Ammon's horn (tissue), 1 donor: ENCODE measurements at places on chromosomes 5 and 9.

DNA sequence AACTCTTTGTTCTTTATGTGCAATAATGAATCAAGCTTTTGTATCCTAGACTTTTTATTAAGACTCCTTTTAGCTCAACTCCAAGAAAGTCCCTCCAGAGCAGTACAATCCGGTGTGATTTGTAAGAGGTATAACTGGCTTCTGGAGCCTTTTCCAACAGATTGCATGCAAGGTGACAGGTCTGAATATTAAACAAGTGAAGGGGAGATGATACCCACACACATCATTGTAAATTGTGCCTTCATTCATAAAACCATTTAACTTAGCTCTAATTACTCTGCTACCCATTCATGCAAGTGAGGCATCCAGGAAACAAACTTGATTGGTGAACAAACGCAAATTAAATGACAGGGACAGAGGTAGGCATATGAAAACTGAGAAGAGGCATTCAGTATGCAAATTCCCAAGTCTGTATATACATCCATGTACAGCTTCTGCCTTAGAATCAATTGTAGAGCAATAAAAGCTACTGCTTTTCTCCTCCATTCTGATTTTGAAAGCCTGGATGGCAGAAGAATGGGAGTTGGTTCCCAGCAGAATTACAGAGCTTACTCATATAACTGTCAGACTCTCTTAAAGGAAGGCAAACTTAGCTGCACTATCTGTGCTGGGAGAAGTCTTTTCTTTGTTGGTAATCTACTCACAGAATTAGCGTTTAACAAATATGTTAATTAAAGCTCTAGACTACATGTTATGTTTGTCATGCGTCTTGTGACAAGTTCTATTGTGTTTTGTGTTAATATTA, 261.0 kb upstream of the CDH6 start:
- DNase-seq = no peak

DNA sequence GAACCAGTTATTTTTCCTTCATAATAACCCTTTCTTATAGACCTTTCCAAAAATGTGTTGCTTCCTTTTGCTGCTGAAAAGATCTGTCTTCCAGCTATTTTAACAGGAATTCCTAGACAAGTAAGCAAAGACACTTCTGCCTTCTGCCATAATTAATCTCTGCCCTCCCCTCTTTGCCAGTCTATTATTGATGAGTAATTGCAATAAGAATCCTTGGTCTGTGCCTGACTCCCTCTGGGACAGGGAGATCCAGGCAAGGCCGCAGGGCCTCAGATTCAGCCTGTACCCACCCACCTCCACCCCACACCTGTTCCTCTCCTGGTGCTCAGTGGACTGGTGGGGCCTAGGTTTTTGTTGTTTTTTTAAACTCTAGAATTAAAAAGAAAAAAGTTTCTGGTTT, 8.3 kb downstream of the FOXD1 start:
- DNase-seq = no peak

DNA sequence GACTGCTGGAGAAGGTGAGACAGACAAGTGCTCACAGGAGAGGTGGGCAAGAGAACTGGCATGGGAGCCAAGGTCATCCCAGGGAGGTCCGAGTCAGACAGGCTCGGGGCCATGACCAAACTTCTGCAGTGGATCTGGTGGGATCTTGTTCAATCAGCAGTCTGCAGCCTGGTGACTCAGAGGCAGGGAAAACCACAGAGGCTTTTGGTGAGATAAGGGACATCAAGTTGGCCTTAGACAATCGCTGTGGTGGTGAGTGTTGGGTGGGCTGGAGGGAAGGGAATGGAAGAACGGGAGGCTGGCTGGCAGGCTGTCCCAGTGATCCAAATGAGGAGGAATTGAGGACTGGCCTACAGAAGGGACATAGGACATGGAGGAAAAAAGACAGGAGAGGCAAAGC, 123.8 kb downstream of the TMEM174 start:
- no peak for DNase-seq

GRCh38 chr9:111151537-111151936, 113.3 kb upstream of the LPAR1 start:
- no peak for DNase-seq

DNA sequence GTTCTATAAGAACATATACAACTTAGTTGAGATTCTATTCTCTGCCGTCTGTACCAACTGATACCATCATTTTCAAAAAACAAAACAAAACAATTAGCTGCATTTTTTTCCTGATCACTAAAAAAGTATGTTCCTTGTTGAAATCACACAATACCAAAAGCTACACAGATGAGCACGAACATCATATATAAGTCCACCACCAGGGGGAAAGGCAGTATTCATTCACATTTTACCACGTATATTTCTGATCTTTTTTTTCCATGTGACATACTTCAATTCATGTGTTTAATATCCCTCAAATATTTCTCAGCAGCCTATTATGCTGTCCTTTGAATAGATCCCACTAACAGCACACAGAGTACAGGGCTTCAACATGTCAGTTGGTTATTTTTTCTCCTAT, 40.6 kb downstream of the IRX2 start:
- no peak for DNase-seq

GRCh38 chr9:113602126-113603047, 138.9 kb downstream of the RGS3 start:
- DNase-seq = no peak

DNA sequence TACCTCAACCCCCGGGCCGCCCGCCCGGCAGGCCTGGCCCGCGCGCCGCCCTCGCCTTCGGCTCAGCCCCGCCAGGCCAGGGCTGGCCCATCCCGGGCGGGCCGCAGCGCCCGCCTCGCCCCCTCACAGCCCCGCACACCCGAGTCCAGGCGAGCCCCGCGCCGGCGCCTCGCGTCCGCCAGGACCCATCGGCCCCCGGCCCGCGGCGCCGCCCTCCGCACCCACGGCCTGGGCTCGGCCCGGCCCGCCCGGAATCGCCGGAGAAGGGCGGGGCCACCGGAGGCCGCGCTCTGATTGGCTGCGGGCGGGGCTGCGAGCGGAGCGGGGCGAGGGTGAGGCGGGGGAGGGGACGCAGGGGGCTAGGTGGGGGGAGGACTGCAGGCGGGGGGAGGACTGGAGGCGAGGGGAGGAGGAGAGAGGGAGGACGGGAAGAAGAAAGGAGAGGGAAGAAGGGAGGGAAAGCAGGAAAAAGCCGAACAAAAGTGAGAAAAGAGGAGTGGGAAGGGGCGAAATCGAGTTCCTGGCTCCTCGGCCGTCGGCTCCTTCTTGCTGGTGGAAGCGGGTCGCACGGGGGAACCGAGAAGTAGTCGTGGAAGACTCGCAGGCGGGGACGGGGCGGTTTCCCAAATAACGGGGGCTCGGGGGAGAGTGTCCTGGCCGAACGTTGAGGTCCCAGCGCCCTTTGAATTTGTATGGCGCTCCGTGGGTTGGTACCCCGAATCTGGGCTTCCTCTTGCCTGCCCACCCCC, 472 bp upstream of the UBTD2 start:
- peak; percentile 90 for DNase-seq

GRCh38 chr5:57082441-57083067, 91.3 kb upstream of the GPBP1 start:
- DNase-seq = no peak

DNA sequence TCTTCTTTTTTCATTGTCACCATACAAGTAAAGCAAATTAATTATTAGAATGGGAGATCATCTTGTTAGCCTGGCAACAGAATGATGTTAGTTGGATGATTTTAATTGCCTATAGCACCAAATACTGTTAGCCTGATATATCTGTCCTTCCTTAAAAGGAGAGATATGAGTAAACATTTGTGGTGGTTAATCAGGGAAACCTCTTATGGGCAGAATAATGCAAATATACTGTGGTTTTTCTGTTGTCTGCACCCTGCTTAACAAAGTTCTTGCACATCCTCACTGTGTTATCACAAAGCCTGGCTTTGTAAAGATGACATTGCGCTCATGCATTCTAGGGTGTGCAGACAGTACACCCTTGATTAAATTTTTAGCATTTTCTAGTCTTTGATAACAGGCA, 254.9 kb upstream of the SMC2 start:
- DNase-seq = no peak

- no peak for DNase-seq
Observed at GRCh38 chr5:149125386-149125891, 15.9 kb upstream of the ABLIM3 start.

GRCh38 chr5:76638479-76638878, 15.3 kb upstream of the F2RL2 start:
- DNase-seq = no peak

DNA sequence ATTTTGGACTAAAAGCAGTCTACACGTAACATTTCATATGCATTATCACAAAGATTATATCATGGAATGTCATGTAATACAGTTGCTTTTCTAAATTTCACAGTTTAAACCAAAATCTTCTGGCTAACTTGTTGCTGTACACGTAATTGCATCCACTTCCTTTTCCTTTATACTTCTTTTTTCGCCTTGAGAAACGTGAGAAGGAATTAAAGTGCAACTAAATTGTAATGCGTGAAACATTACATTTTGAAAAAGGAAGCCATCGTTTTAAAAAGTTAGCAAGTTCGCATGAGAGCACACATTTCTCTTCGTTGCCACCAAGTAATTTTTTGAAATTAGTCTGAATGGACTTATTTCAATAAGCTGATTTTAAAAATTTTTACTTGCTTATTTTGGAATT, 80.0 kb downstream of the MEGF10 start:
- no peak for DNase-seq

DNA sequence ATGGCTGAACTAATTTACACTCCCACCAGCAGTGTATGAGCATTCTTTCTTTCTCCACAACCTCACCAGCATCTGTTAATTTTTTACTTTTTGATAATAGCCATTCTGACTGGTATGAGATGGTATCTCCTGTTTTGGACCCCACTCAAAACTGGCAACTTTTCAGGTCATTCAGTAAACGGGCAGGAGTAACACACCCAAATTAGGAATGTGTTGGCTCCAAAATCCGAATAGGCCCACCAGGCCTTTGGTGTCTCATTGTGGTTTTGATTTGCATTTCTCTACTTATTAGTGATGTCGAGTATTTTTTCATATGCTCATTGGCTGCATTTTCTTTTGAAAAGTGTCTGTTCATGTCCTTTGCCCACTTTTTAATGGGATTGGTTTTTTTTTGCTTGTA, 517.1 kb downstream of the TMEM232 start:
- no peak for DNase-seq

- DNase-seq = peak; percentile 14
Observed at GRCh38 chr5:94830520-94830919, 212.1 kb downstream of the SLF1 start.

DNA sequence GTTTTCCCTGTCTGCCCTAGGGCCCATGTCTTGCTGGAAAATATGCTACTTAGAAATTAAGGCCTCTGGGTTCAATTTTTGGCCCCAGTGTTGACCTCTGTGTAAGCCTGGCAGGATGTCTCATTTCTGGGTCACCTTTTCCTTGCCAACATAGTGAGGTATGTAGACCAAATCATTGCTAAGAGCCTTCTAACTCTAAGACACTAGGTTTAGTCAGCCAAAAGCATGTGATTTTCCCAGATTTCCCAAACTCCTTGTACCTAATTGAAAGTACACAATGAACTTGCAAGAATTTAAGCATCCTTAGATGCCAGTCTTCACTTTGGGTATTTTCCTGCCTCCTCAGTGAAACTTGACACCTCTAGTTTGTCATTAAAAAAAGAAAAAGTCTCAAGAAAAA, 77.0 kb downstream of the GALNT10 start:
- no peak for DNase-seq

- DNase-seq = no peak
Observed at GRCh38 chr9:82558346-82558745, 504.6 kb downstream of the RASEF start.
